ENCODE measurements at places on chromosomes 13 and 19.

GRCh38 chr13:98022210-98022609 lies 68.7 kb downstream of the IPO5 start:
- DNase-seq = peak; percentile 79

- DNase-seq = no peak
These were observed 12.3 kb downstream of the GATAD2A start for GRCh38 chr19:19417628-19418245.

GRCh38 chr13:99514801-99515200 lies 13.5 kb downstream of the TM9SF2 start:
- no peak for DNase-seq

- DNase-seq = no peak
These were observed 2213.9 kb upstream of the PCDH20 start for GRCh38 chr13:63629591-63629990.

- DNase-seq = no peak
These were observed 10.5 kb downstream of the MYCBP2 start for GRCh38 chr13:77316430-77316829.

DNA sequence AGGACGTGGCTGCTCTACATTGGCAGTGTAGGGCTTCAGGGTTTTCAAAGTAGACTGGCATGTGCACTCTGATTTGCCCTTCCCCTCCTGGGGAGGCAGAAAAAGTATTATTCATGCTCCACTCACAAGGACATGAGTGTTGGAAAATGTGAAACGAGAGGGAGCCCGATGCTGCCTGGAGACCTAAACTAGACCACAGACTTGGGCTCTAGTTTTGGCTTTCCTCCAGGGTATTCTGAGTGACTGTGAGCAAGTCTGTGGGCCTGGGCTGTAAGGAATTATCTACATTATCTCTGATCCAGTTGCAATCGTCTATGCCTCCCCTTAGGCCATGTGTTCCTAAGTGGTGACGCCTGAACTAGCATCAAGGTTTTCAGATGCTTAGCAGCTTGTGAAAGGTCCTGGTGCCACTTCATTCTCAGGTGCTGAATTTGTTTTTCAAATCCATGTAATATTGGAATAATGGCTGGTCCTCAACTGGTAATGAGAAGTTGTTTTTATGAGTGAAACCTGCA lies 55.0 kb downstream of the MRPL57 start:
- DNase-seq = no peak

GRCh38 chr19:18366021-18366435 lies 19.9 kb upstream of the GDF15 start:
- DNase-seq = no peak

DNA sequence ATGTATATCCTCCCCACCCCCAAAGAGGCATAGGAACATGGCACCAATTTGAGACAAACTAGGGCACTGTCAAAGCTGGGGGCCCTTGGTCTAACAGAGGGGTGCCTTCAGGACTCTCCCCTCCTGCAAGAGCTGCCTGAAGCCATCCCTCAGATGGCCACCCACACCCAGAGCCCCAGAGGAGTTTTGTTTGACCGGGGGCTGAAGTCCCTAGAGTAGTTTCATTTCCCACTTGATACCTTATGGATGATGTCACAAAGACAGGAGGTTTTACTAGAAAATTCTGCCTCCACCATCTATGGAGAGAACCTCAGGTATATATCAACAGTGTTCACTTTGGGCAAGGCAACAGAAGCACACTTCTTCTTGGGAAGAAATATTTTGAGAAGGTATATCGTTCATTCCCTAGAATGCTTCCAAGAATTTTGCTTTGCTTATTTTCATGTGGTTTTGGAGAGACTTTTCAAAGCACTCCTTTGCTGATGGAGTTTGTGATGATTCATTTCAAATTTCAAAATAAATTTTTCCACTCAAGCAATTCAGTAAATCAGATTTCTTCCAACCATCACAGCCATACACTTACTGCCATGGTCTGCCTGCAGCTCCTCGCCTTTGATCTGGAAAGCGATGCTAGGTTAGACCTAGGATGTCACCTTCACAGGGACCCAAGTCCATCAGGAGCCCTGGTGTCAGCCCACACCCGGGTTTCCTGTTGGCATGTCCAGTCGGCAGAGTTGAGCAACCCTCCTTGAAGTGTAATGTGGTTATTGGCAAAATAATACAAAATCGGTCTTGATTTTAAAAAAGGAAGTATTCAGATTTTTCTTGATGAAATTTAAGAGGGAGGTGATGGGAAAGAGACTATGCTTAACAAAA lies 207.0 kb downstream of the SHISA2 start:
- no peak for DNase-seq

DNA sequence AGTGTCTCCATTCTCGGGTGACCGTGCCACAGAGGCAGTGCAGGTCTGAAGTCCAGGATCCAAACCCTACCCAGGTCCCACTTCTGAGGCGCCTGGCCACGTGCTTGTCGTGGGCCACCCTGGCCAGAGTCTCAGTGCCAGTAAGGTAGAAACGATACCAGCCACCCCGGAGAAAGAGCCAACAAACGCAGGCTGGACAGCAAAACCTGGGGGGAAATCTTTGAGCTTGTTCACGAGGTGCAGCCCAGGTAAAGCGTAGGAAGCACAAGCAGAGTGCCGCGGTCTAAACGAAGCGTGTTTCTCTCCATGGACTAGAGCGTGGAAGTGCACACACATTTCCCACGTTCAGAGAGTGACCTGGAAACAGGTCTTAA lies 95.6 kb downstream of the ATP11A start:
- no peak for DNase-seq
